ENCODE measurements at places on chromosomes 5 and 9.

DNA sequence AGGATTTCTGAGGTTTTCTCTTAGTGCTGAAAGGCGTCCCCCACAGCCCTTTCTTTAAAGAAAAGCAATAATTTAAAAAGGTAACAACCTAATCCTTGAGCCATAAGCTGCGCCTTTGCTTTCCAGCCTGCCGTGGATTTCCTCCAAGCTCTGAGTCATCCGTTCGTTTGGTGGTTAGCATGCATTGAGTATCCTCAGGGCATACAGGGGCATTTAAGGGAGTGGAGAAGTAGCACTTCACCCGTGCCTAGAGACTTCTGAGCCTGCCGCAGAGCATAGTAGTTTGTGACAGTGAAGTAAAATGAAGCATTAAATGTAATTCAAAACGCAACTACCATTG lies 892 bp upstream of the TNC start:
- DNase-seq, result no peak

DNA sequence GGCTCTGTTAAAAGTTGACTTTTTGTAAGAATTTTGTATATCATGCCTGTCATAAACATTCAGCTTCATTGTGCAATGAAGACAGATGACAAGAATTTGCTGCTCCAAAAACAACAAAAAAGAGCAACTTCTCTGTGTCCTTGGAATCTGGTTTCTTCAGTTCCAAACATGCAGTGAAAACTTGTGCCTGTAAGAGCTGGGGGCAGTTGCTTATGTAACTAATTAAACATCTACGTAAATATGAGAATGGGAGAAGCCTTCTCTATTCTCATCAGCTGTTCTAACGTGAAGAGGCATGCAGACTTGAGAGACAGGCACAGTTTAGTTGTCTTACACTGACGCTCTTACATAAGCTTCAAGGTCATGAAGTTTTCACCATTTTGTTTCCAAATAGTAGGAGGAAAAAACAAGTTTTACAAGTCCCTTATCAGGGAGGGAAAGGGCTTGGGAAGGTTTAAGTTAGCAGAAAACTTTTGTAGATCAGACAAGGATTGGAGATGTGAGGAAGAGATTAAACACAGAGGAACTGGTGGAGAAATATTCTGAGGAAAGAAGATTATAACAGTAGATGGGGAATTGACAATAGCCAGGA lies 170.4 kb downstream of the RFK start:
- DNase-seq, result no peak

GRCh38 chr9:107894572-107895261 lies 405.1 kb upstream of the KLF4 start:
- DNase-seq, result no peak

DNA sequence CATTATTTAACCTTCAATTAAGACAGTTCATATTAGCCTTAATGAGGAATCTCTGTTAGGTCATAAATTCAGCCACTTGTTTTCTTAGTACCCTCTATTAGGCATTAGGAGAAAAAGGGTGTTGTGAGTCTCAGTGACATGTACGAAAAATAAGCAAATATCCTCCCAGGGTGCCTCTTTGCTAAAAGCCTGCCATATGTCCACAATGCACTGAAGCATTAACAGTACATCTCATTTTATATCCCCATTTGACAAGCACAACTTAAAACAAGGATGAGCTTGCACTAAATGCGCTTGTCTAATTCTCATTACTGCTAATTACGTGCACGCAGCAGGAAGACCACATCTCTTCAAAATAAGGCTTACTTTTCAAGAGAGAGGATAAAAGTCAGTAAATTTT lies 48.4 kb upstream of the SRFBP1 start:
- DNase-seq, result no peak

- DNase-seq, result no peak
These were observed 344.7 kb upstream of the RGMB start for GRCh38 chr5:98428806-98429205.

DNA sequence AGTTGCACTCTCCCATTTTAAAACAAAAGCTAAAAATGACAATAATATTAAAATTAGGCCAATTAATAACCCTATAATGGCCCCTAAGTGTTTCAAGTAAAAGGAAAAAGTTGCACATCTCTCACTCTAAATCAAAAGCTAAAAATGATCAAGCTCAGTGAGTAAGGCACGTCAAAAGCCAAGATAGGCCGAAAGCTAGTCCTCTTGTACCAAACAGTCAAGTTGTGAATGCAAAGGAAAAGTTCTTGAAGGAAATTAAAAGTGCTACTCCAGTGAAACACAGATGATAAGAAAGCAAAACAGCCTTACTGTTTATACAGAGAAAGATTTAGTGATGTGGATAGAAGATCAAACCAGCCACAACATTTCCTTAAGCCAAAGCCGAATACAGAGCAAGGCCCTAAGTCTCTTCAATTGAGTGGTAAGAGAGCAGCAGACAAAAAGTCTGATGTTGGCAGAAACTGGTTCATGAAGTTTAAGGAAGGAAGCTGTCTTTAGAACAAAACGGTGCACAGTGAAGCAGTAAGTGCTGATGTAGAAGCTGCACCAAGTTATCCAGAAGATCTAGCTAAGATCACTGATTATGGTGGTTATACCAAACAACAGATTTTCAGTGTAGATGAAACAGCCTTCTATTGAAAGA lies 144.1 kb upstream of the ACOT12 start:
- no peak for DNase-seq

DNA sequence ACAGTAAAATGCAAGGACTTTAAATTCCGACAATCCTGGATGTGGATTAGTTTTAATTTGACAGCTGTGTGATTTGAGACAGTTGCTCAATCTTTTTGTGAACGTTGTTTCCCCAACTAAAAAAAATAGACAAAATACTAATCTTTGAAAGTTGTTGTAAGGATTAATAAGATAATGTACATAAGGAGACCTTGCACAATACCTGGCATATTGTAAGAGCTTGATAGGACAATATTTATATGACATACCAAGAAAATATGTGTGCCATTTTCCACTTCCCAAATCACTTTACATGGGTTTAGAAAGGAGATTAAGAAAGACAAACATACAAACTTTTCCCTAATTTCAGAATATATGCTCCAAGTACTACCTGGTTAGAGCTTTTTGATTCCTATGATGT lies 25.3 kb downstream of the ARRDC3 start:
- no peak for DNase-seq

GRCh38 chr9:134286471-134287245 lies 39.6 kb upstream of the RXRA start:
- no peak for DNase-seq

- no peak for DNase-seq
These were observed 226.8 kb downstream of the CETN3 start for GRCh38 chr5:90182726-90183125.

DNA sequence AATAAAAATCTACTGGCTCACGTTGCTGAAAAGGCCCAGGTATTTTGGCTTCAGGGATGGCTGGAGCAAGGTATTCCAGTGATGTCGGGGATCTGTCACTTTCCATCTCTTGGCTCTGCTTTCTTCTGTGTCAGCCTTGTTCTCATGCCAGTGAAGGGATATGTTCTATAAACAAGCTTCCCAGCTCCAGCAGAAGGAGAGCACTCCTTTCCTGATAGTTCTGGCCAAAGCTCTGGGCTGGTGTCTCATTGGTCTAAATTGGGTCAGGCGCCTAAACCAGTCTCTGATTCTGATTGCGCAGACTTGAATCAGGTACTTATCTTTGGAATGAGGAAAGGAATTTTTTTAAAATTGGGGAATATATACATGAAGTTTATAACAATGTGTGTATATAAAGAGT lies 5.1 kb downstream of the SNX30 start:
- no peak for DNase-seq

DNA sequence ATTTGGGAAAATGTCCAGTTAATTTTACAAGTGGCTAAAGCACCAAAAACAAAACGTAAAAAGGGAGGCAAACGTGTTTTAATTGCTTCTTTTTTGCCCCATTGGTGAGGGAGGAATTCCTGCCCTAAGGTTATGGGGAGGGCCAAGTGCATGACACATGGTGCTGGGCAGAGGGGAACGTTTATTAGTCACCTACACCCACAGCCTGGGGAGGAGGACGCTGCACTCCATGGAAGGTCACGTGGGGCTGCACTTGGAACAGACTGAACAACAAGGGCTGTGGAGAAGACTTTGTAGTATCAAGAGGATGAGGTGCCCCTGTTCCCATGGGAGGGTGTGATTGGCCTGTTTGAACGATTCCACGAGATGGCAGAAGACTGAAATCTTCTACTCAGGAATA lies 13.7 kb upstream of the ADAMTS16 start:
- no peak for DNase-seq

DNA sequence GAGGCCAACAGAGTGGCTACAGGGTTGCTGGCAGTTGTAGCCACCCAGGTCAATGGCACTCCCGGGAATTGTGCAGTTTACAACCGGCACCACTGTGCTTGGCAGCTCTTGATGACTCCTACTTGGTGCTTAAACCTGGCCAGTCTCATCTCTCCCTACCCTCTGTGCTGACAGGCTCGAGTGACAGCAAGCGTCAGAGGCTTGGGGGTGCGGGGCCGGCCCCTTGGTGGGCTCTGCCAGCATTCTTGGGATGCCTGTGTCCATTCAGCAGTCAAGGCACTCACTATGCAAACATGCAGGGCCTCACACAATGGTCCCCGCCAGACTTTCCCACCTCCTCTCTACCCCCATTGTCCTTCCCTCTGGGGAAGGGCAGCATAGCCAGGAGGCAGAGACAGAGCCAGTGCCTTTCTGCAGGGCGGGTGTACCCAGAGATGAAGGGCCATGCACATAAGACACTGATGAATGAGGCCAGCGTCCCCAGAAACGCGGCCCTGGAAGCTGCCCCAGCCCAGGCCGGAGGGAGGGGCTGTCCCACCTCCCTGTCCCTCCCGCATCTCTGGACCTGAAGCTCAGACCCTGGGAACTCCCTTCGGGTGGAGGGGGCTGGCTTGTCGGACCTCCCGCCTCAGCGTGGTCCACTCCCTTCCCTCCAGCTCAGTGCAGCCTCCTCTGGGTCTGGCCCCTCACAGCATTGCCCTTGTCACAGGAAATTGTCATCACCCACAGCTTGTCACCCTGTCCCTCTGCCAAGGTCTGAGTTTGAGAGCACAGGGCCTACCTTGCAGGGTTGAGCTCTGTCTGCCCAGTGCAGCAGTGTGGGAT lies 26.4 kb upstream of the NOTCH1 start:
- DNase-seq, result no peak

- no peak for DNase-seq
These were observed 6.6 kb downstream of the FAM193B start for GRCh38 chr5:177547736-177548135.

- no peak for DNase-seq
These were observed 192.1 kb upstream of the DMRT1 start for GRCh38 chr9:649128-650074.

- no peak for DNase-seq
These were observed 80.3 kb downstream of the RXRA start for GRCh38 chr9:134406366-134407120.

DNA sequence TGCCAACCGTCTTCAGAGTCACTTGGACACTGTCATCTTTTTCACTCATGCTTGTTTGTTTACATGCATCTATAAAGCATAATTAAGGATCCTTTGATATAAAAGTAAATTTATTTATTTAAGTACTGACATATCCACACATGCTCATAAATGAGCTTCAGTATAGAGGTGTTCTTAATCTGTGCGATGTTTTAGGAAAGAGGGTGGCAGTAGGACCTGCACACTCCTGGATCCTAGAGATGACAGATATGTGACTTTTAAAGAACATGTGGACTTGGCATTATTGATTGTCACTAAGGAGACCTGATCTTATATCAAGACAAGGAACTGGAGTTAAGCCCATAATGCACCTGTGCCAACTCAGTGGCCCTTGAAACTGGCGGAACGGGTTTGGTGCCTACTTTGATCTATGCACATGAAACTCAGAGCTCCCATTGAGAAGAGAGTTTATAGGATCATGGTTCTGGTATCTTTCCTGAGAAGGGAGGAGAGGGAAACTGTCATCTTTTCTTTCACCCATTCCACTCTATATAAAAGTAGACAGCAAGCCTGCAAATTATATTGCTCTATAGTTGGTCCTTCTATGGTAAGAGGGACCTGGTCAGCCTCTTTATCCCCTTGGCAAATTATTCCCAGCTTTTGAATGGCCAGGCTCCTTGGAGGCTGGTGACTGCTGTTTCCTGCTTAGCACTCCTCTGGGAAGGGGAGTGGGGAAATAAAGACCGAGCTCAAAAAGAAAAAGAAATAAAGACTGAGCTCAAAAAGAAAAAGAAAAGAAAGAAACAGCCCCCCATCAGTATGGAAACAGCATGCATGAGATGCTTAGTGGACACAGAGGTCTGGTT lies 57.8 kb upstream of the LIFR start:
- DNase-seq, result no peak

DNA sequence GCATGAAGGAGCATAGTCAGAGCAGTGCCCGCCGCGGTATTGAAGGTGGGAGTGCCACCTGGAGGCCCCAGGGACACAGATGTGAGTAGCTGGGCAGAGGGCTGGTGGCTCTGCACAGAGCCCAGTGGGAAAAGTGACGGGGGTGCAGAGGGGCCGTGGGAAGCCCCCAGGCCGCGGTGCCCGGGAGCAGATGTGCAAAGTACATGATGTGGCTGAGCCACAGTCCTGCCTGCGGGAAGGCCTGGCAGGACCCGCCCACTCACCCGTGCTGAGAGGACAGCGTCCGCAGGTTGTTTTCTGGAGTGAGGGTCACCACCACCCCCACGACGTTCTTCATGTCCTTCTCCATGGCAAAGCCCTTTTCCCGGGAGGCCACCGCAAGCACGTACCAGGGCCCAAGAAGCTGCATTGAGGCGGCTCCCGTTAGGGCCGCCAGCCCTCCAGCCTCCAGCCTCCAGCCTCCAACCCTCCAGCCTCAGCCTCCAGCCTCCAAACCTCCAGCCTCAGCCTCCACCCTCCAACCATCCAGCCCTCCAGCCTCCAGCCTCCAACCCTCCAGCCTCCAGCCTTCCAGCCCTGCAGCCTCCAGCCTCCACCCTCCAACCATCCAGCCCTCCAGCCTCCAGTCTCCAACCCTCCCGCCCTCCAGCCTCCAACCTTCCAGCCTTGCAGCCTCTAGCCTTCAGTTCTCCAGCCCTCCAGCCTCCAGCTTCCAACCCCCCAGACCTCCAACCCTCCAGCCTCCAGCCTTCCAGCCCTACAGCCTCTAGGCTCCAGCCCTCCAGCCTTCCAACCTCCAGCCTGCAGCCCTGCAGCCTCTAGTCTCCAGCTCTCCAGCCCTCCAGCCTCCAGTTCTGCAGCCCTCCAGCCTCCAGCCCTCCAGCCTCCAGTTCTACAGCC lies 914 bp downstream of the LCN6 start:
- no peak for DNase-seq

DNA sequence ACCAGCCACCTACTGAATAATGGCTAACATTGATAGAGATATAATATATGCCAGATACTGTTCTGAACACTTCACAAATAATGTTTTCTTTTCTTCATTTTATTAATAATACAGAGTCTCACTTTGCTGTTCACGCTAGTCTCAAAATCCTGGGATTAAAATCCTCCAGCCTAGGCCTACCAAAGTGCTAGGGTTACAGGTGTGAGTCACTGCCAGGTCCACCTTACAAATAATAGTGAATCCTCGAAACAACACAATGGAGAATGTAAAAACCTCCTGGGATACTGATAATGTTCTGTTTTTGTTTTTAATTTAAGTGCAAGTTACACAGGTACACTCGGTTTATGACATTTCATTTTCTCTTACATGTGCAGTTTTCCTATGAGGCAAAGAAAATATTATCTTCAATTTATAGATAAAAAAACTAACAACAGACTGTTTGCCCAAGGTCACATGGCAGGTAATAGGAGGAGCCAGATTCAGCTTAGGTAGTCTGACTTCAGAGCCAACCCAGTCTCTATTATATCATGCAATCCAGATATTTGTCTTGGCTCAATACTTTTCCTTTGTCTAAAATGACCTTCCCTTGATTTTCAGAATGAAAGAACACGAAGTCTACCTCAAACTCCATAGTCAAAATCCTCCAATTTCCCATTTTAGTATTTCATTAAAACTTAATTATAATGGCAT lies 7.8 kb downstream of the ZFR start:
- no peak for DNase-seq

GRCh38 chr5:40945111-40945510 lies 35.8 kb downstream of the C7 start:
- no peak for DNase-seq

All from progenitor cell of endocrine pancreas (in vitro differentiated cells).